A673 (cell line): ENCODE measurements at places on chromosomes 1 and 21. TPM values are rescaled to one million over a fixed set of nuclear protein-coding genes. Genes with fewer than 3 reads are reported as not detected.

- DNase-seq: no peak
Measured at GRCh38 chr1:69920426-69920825, 285.0 kb downstream of the LRRC40 start.

DNA sequence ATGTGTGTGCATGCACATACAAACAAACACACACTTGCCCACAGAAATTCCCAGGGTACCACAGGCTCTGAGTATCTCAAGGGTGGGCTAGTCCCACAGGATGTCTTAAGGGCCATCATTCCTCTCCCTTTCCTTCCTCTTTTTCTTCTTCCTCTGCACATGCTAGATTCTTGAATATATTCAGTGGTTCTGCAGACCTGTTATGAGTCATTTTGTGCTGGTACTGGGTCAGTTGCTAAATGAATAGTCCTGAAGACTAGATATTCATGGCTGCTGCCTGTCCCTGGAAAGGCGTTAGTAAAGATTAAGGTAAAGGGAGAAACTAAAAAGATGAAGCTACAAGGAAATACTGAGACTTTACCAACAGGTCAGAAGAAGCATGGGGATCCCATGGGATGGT lies 256.7 kb upstream of the KIAA0040 start:
- DNase-seq: no peak

FLG2 gene
- not detected in 2 replicates for total RNA-seq

LCE1C gene
- total RNA-seq: not detected in 2 replicates

- DNase-seq: no peak
Measured at GRCh38 chr1:24175033-24175755, 11.9 kb downstream of the IFNLR1 start.

DNA sequence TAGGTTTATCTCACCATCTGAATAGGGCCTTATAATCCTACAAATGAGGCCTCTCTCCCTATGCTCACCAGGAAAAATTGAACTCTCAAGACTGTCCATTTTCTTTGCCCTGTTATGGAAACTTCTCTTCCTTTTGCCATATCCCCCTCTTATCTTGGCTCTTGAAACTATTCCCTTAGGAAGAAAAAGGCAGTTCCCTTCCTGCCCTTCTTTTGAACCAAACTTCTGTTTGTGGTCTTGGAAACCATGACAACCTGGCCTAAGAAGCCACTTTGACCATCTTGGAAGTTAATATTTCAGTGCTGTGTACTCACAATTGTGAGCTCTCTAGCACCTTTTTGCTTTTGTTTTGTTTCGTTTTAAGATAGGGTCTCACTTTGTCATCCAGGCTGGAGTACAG lies 40.0 kb downstream of the ATP2B4 start:
- no peak for DNase-seq

DNA sequence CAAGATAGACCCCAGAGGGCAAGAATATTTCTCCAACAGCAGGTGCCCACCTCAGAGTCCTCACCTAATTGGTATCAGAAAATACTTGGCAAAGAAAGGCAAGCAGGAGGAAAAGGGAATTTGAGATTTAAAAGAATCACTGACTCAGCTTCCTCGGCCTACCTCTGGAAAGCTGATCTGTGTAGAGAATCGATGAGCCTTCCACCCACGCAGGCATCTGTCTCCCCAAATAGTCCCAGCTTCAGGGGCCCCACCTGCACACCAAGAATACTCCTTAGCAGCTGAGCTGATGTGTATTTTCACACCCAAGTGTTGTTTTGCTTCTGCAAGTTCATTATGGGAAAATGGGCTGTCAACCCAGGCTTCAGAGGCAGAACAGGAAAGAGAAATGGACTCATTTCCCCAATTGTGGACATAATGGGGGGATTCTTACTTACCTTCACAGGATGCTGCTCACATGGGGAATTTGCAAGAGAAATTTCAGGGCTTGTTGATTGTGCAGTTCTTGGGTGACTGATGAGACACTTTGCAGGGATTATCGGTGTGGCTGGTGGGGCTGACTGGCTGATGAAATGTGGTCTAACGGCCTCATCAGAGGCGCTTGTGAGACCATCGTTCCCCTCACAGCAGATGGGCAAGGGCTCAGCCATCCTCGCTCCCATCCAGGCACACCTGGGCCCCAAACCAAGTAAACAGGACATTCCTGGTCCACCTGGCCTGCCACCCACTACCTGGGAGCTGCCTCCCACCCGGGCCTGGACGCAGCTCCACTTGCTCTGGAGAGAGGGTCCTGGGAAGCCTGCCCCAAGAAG lies 436.3 kb downstream of the PTPRU start:
- no peak for DNase-seq

C1orf21 gene
- 31.3 and 34.3 TPM in 2 replicates for total RNA-seq

DNA sequence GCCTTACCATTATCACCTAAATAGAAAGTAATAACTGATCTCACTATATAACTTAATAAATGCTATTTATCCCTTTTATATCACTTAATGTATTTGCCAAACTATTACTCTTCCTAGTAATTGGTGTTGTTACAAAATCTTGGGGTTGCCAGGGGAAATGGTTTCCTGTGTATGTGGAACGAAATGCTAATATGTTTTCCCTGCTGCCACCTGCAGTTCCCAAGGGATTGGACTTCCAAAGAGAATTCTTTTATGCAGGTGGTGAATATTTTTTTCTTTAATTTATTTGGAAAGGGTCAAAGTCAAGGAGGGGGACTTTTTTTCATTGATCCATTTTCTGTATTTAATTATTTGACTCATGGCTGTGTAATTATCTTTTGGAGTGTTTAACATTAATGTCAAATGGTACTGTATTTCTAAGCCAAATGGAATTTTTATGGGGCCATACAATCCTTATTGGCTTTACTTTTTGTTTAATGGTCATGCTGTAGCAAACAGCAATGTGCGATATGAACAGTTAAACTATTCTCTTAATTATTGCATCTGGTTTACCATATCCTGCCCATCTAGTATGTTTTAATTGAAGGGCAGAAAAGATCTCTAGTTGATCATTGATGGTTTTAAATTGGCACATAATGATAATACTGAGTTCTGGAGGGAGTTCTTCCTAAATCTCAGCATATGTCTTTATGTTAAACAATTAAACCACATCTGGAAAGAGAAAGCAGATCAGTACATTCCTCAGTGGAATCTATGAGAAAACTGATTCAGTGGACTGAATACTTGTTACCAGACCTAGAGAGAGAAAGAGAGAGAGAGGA lies 486.3 kb downstream of the TTLL7 start:
- peak; percentile 29 for DNase-seq

DNA sequence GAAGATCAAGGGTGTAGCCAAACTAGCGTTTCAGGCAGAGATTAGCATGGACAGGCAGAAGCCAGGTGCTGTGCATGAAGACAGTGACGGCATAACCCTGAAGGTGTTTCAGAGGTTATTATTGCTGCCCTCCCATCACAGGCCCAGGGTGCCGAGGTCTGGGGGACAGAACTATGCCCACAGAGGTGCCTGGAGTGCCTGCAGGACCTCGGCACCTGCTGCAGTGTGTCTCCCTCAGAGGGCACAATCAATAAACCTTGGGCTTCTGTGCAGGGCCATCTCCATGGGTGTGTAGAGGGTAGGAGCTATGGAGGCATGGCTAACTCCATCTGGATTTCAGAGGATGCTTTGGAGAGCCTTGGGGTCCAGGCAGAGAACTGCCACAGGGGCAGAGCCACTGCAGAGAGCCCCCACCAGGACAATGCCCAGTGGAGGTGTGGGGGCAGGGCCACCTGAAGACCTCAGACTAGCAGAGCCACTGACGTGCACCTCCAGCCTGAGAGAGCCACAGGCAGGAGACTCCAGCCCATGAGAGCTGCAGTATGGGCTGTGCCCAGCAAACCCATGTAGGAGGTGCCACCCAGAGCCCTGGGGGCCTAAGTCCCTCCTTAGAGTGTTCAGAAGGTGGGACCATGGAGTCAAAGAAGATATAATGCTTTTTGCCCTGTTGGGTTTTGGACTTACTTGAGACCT lies 5.7 kb upstream of the ABCG1 start:
- no peak for DNase-seq

DNA sequence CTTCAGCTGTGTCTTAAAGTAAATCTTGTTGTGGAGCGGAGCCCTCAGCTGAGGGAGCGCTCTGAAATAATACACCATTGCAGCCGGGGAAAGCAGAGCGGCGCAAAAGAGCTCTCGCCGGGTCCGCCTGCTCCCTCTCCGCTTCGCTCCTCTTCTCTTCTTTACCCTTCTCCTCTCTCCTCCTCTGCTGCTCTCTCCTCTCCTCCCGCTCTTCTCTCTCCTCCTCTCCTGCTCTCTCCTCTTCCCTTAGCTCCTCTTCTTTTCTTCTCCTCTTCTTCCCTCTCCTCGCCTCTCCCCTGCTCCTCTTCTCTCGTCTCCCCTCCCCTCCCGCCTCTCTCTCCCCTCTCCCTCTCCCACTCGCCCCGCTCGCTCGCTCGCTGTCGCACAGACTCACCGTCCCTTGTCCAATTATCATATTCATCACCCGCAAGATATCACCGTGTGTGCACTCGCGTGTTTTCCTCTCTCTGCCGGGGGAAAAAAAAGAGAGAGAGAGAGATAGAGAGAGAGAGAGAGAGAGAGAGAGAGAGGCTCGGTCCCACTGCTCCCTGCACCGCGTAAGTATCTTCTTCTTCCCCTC lies at the start of gene PROX1:
Gene PROX1 (plus strand): TSS at position 47 of the 580 bp plus-strand sequence. CDS start 8,563 bp downstream, outside the sequence.
- DNase-seq: peak; percentile 90

OVAAL gene
- total RNA-seq: not detected in 2 replicates

DNA sequence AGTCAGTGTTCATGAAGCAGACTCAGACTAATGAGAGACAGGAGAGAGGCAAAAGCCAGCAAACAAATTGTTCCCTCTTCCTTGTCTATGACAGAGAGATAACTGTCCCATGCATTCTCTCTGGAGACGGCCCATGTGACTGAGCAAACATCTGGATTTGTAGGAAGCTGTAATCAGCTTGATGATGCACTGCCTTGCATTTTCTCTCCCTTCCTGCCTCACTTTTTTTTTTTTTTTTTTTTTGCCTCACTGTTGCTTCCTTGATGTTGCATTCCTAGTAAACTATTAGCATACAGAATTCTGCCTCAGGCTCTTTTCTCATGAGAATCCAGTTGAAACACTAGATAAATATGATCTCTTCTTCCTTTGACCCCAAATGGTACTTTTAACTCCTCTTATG lies 134.5 kb downstream of the HHIPL2 start:
- no peak for DNase-seq

BTBD19 gene
- 10.3 and 12.6 TPM in 2 replicates for total RNA-seq

- DNase-seq: no peak
Measured at GRCh38 chr1:228440761-228441500, 24.3 kb upstream of the TRIM17 start.
